ENCODE measurements at places on chromosomes 12 and 14.
A peak's percentile ranks its signal among the peaks of the same experiment; 100 is the strongest.

DNA sequence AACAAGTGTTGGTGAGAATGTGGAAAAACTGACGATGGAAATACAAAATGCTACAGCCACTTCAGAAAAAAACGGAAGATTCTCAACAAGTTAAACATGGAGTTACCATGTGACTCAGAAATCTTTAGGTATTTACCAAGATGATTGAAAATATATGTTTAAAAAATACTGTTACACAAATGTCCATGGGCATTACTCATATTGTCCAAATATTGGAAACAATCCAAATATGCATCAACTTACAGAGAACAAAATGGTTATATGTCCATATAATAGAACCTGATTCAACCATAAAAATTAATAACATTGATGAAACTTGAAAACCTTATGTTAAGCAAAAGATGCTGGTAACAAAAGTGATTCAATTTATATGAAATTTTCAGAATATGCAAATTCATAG is 1057.7 kb upstream of the TMEM132C start:
- no peaks in the 10 kb centered on the region for H3K4me1 ChIP-seq
- DNase-seq: no peak
- no peak overlapping the region for H3K27ac ChIP-seq
- no peaks in the 10 kb centered on the region for H3K36me3 ChIP-seq

- no peak overlapping the region for H3K27ac ChIP-seq
- no peak overlapping the region for H3K4me3 ChIP-seq
- no peak for DNase-seq
- H3K4me1 ChIP-seq: peaks cover 25% of the 10 kb centered on the region
- H3K27me3 ChIP-seq: peaks cover 4% of the 10 kb centered on the region
Measured at GRCh38 chr12:116861320-116861719, 19.9 kb downstream of the HRK start.

DNA sequence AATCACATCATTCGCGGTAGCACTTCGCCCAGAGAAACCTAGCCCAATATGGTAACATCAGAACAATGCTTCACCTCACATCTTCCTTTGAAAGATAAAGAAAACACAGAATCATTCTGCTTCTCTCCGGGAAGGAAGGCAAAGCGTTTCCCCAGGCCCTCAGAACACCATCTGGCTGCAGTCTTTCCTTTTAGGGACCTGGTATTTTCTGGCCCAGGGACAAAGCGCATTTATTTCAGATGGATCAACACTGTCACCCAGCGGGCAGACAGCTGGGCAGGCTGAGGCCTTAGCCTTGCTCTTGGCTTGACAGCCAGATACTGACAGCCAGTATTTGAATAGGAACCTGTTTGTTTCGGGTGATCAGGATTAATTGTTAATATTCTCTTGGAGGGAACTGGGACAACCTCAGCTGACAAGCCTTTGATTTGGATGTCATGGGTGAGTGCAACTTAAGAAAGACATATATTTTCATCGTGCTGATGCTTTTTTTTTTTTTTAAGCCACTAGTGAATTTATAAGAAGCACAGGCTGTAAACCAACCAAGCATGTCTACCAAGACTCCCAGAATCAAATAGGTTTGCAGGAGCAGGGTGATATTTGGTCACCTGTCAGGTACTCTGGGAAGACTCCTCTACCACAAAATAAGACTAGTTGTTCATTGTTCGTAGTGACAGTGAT is 118.9 kb downstream of the VEZT start:
- H3K27ac ChIP-seq: peak overlapping the region; percentile 59
- H3K36me3 ChIP-seq: no peaks in the 10 kb centered on the region
- peaks cover 18% of the 10 kb centered on the region for H3K4me1 ChIP-seq
- peak; percentile 73 for DNase-seq
- peak overlapping the region; percentile 67 for H3K4me3 ChIP-seq

DNA sequence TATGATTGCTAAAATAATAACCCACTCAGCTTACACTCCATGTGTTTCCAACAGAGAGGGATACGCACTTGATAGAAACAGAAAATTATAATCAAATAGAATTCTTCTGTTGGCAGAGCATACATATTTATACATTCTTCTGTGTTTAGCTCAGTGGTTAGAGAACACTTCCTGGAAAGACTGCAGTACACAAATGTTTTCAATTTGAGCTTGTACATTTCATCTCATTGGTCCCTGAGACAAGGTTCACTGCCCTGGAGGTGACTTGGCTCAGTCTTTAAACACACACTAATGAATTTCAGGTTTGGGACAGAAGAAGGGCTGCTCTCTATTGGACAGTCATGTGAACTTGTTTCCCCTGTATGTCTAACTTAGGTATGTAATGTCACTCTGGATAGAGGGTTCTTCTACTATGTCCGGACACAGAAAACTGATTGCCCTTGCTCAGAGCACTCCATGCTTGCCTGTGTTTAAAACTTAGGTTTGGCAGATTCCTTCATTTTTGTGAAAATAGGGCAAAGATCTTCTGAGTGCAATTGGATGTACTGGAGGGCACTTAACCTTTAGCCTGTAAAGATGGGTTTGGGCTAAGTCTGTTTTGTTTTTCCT is 22.9 kb downstream of the PROX2 start:
- H3K27me3 ChIP-seq: no peaks in the 10 kb centered on the region
- peaks cover 18% of the 10 kb centered on the region for H3K4me1 ChIP-seq
- peak overlapping the region; percentile 12 for H3K27ac ChIP-seq
- no peak for DNase-seq
- no peaks in the 10 kb centered on the region for H3K36me3 ChIP-seq

- no peak overlapping the region for H3K27ac ChIP-seq
- H3K27me3 ChIP-seq: peaks cover 8% of the 10 kb centered on the region
- no peak for DNase-seq
- no peaks in the 10 kb centered on the region for H3K36me3 ChIP-seq
Measured at GRCh38 chr12:97005174-97005573, 98.1 kb downstream of the NEDD1 start.

GRCh38 chr14:41548666-41549065 is 58.0 kb upstream of the LRFN5 start:
- no peak overlapping the region for H3K4me3 ChIP-seq
- H3K27ac ChIP-seq: no peak overlapping the region
- no peak for DNase-seq
- H3K36me3 ChIP-seq: no peaks in the 10 kb centered on the region
- H3K27me3 ChIP-seq: no peaks in the 10 kb centered on the region

DNA sequence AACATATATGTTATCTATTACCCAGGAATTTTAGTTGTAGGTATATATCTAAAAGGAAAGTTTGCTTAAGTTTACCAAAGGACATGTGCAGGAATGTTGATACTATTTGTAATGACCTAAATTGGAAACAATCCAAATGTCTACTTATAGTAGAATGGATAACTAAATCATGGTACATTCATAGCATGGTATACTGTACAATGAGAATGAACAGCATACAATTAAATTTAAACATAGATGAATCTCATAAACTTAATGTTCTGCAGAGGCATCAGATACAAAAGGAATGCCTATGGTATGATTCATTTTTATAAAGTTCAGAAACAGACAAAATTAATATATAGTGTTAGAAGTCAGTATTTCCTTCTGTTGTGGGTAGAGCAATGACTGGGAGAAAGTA is 135.4 kb downstream of the GPHN start:
- H3K27ac ChIP-seq: no peak overlapping the region
- H3K36me3 ChIP-seq: no peaks in the 10 kb centered on the region
- H3K27me3 ChIP-seq: no peaks in the 10 kb centered on the region
- peaks cover 10% of the 10 kb centered on the region for H3K4me1 ChIP-seq
- no peak overlapping the region for H3K4me3 ChIP-seq
- no peak for DNase-seq

DNA sequence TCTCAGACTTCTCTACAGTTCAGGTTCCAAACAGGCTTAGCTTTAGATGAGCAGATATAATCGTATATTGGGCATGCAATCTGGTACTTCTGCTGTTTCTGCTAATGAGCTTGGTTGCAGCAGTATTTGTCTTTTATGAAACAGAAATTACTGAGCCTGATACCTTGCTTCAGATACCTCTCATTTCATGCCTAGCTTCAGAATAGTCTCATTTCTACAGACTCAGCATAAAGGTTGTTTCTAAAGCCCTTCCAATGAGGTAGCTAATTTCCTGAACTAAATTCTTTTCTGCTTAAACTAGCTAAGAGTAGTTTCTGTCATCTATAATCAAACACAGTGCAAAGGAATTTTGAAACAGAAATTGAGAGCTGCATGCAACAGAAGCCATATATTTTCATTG is 275.0 kb upstream of the KITLG start:
- H3K36me3 ChIP-seq: no peaks in the 10 kb centered on the region
- no peak overlapping the region for H3K4me3 ChIP-seq
- no peaks in the 10 kb centered on the region for H3K27me3 ChIP-seq
- DNase-seq: no peak
- no peak overlapping the region for H3K27ac ChIP-seq
- H3K4me1 ChIP-seq: peaks cover 7% of the 10 kb centered on the region

GRCh38 chr12:120235369-120236323 is 29.9 kb downstream of the PXN start:
- peak overlapping the region; percentile 14 for H3K4me3 ChIP-seq
- H3K27me3 ChIP-seq: no peaks in the 10 kb centered on the region
- H3K36me3 ChIP-seq: no peaks in the 10 kb centered on the region
- peaks cover 68% of the 10 kb centered on the region for H3K4me1 ChIP-seq
- H3K27ac ChIP-seq: peak overlapping the region; percentile 100

GRCh38 chr12:119372540-119372939 is 38.0 kb downstream of the CCDC60 start:
- no peak overlapping the region for H3K4me3 ChIP-seq
- H3K4me1 ChIP-seq: peaks cover 26% of the 10 kb centered on the region
- no peak overlapping the region for H3K27ac ChIP-seq
- H3K27me3 ChIP-seq: no peaks in the 10 kb centered on the region

DNA sequence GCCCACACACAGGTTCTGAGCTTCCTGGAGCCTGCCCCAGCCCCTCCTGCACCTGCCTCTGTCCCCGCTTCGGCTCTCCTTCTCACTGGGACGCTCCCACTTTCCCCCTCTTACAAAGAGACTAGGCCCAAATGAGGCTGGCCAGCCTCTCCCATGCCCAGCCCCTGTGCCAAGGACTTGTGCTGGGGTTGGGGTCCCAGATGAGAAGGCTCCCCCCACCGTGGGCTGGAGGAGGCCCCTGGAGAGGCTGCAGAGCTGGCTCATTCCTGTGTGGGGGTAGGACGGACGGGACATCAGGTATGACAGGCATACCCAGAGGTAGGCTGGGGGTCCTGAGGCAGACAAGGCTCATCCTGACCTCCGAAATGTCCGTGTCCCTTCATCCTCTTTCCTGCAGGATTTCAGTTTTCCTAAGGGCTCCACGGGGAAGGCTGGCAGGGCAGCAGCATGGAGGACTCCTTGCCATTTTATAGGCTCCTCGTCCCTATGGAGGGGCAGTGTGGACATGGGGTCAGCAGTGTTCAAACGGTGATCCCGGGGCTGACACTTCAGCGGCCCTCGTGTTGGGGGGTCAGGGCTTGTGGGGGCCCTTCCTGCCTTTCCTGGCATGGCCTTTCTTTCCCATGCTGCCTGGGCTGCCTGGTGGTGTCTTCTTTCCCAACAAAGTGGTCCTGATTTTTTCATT is 49.1 kb upstream of the MEG3 start:
- peaks cover 27% of the 10 kb centered on the region for H3K4me1 ChIP-seq
- H3K36me3 ChIP-seq: no peaks in the 10 kb centered on the region
- H3K27me3 ChIP-seq: peaks cover 38% of the 10 kb centered on the region
- no peak overlapping the region for H3K4me3 ChIP-seq
- H3K27ac ChIP-seq: no peak overlapping the region

DNA sequence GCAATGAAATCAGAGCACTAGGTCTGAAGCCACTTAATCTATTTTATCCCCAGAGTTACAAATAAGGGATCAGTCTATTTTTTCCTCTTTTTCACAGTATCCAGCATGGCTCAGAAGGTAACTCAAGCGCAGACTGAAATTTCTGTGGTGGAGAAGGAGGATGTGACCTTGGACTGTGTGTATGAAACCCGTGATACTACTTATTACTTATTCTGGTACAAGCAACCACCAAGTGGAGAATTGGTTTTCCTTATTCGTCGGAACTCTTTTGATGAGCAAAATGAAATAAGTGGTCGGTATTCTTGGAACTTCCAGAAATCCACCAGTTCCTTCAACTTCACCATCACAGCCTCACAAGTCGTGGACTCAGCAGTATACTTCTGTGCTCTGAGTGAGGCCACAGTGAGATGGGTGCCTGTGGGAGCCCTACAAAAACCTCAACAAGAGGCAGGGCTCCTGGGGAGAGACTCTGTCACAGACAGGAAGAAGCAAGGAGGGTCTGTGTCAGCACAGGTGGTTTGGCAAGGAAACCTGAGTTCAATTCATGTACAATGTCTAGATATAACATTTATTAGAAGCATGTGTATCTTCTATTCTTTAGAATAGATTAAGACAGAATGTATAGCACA is 334.3 kb upstream of the OR4E1 start:
- H3K4me3 ChIP-seq: no peak overlapping the region
- no peaks in the 10 kb centered on the region for H3K4me1 ChIP-seq
- no peaks in the 10 kb centered on the region for H3K36me3 ChIP-seq
- no peak for DNase-seq
- H3K27me3 ChIP-seq: peaks cover 3% of the 10 kb centered on the region

DNA sequence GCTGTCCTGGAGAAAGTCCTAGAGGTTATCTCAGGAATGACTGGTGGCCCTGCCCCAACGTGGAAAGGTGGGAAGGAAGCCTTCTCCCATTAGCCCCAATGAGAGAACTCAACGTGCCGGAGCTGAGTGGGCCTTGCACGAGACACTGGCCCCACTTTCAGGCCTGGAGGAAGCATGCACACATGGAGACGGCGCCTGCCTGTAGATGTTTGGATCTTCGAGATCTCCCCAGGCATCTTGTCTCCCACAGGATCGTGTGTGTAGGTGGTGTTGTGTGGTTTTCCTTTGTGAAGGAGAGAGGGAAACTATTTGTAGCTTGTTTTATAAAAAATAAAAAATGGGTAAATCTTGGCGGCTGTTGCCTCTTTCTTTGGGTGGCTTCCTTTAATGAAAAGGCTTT is 152.8 kb downstream of the SMOC1 start:
- no peak overlapping the region for H3K27ac ChIP-seq
- H3K4me1 ChIP-seq: no peaks in the 10 kb centered on the region
- no peaks in the 10 kb centered on the region for H3K27me3 ChIP-seq
- H3K4me3 ChIP-seq: no peak overlapping the region
- H3K36me3 ChIP-seq: no peaks in the 10 kb centered on the region

DNA sequence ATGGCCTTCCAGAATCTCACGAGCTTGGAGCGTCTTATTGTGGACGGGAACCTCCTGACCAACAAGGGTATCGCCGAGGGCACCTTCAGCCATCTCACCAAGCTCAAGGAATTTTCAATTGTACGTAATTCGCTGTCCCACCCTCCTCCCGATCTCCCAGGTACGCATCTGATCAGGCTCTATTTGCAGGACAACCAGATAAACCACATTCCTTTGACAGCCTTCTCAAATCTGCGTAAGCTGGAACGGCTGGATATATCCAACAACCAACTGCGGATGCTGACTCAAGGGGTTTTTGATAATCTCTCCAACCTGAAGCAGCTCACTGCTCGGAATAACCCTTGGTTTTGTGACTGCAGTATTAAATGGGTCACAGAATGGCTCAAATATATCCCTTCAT is 92.2 kb downstream of the FLRT2 start:
- peaks cover 37% of the 10 kb centered on the region for H3K36me3 ChIP-seq
- H3K27me3 ChIP-seq: no peaks in the 10 kb centered on the region

DNA sequence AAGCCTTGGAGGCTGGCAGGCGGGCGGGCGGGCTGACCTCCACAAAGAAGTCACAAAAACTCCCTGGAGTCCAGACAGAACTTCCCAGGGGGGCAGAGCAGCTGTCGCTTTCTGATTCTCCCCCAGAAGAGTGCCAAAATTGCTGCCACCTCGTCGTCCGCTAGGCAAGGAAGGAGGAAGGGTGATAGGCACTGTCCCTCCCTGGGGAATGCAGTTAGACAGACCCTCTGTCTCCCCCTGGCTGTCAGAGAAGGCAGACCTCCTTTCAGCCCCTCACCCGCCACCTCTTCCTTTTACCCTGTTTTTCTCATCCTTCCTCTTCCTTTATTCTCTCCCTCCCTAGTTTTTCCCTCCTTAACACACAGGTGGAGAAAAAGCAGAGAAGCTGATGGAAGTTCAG is 18.7 kb downstream of the GRIN2B start:
- no peak for DNase-seq
- peaks cover 7% of the 10 kb centered on the region for H3K4me1 ChIP-seq
- H3K27me3 ChIP-seq: peaks cover 83% of the 10 kb centered on the region
- H3K27ac ChIP-seq: no peak overlapping the region
